Cardiac septum (tissue), 1 donor: ENCODE measurements at places on chromosomes 4 and X. TPM values are rescaled to one million over a fixed set of nuclear protein-coding genes. Genes with fewer than 3 reads are reported as not detected.

GRCh38 chr4:5963611-5964010, 54.6 kb downstream of the C4orf50 start:
- DNase-seq = peak; percentile 35

DNA sequence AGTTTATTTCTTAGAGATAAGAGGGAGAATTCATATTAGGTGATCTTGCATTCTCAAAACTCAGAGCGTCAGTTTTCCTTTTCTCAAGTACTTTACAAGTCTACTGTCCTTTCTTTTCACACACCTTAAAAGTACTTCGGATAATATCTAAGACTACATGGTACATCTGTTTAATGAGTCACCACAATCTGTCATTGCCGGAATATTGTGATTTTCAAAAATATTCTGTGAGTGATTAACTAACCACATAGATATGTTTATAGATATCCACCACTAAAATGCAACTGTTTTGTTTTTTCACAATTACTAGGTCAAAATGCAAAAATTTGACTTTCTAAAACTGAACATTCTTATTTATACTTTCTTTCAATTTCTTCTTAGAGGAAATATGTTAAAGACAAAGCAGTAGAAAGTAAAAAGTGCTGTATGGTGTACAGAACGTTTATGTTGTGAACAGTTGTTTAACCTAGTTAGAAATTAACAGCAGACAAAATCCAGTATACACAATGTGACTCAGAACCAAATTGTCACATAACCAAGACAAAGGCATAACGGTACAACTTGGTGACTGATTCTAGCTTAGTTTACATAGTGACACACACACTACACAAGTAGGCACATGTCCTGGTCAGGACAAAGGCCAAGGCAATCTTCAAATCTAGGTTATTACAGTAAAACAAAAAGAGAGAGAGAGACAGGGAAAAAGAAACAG, 482.9 kb downstream of the NAF1 start:
- no peak for DNase-seq

- no peak for DNase-seq
Observed at GRCh38 chr4:88744609-88745008, 47.0 kb upstream of the NAP1L5 start.

LGI2 gene
- total RNA-seq = 5.0 TPM

SOWAHB gene
- 0.08 TPM for total RNA-seq

DCAF4L1 gene
- 0.46 TPM for total RNA-seq
